OCI-M1 (cell line): ENCODE measurements at places on chromosomes 3 and 15.

- DNase-seq: no peak
Observed at GRCh38 chr3:48042071-48042760, 26.0 kb upstream of the MAP4 start.

DNA sequence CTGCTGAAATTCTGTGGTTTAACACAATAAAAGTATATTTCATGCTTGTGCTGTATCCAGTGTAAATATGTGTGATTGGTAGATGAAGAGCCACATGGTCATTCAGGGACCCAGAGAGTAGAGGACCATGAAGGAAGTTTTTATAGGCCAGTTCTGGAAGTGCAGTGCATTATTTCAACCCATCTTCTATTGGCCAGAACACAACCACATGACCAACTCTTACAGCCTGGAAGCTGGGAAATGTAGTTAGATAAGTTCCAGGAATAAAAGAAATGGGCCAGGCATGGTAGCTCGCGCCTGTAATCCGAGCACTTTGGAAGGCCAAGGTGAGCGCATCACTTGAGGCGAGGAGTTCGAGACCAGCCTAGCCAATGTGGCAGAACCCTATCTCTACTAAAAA is 21.4 kb upstream of the PRTG start:
- DNase-seq: no peak

DNA sequence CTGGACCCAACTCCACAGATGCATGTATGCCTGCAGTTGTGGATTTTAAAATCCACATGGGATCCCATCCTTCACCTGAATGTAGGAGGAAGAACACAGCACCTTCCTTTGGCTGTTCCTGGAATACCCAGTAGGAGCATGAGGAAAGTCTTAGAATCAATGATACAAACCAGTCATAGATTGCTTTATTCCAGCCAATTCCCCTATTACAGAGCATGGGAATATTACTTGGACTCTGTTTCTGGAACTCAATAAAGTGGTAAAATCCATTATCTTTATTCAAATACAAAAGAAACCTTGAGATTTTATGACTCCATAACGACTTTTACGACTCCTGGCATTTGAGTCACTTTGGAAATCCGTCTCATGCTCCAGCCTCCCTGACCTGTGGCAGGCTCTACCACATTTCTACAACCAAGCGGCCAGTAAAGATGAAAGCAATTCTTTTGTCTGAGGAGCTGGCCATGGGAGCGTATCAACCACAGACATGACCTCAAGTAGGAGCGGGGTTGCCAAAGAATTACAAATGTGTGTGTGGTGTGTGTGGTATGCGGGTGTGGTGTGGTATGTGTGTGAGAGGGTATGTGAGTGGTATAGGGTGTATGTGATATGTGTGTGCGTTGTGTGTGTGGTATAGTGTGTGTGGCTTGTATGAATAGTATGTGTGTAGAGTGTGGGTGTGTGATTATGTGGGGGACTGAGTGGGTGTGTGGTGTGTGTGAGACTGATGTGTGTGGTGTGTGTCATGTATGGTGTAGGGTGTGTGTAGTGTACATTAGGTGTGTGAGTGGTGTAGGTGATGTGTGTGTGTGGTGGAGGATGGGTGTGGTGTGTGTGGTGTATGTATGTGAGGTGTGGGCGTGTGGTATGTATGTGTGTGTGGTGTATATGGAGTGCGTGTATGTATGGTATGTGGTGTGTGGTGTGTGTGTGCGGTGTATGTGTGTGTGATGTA is 40.0 kb downstream of the ARRDC4 start:
- DNase-seq: no peak

DNA sequence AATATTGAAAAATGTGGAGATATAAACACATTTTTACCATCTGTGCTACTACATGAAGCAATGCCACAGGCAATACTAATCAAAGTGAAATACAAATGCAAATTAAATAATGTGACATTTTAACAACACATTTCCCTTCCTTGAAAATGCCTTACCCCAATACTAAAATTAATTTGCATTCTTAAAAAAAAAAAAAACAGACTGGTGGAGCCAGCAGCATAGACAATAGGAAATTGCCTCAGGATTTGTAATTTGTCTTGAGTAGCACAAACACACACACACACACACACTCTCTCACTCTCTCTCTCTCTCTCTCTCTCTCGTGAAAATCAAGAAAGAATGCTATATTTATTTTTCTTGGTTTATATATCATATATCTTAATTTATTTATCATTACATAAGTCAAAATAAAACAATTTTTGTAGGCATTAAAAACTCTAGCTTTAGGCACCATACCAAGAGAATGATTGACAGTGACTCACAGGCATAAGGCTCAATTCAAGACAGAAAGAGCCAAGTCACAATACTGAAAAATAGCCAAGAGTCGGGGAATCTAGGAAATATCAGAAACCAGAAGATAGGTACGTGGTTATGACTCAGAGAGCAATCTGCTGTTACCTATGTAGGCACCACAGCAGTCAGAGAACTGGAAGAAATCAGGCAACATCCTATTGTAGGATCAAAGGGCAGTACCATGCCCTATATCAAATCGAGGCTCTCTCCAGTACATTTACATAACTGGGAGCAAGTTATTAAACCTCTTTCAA is 23.0 kb downstream of the SUCNR1 start:
- DNase-seq: no peak

GRCh38 chr3:138469874-138470273 is 35.5 kb downstream of the ESYT3 start:
- DNase-seq: no peak

DNA sequence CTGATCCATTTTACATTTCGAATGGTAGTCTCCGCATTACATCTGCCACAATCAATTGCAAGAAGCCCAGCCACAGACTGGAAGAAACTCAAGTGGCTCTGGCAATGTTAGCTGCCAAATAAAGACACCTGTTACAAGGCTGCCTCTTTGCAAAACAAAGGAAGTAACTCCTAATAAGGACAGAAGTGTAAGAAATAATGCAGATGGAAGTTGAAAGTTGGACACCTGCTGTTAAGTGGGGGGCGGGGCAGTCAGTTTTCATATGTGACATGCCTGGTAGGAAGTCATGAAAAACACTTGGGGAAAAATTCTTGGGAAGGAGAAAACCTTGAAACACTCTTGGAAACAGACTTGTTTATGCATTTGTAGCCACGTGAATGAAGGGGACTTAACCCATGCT is 54.1 kb upstream of the ATP2C1 start:
- DNase-seq: peak; percentile 39

- no peak for DNase-seq
Observed at GRCh38 chr3:162139841-162140240, 643.2 kb downstream of the OTOL1 start.

GRCh38 chr3:153881201-153881600 is 240.0 kb upstream of the ARHGEF26 start:
- no peak for DNase-seq

- no peak for DNase-seq
Observed at GRCh38 chr3:31705736-31706135, 173.0 kb downstream of the STT3B start.

GRCh38 chr15:65217526-65218482 is 6.5 kb upstream of the CILP start:
- DNase-seq: peak; percentile 17

- DNase-seq: peak; percentile 62
Observed at GRCh38 chr3:49906073-49906743, 2.5 kb upstream of the MST1R start.

- DNase-seq: peak; percentile 33
Observed at GRCh38 chr3:152589644-152590043, 245.3 kb upstream of the P2RY1 start.

DNA sequence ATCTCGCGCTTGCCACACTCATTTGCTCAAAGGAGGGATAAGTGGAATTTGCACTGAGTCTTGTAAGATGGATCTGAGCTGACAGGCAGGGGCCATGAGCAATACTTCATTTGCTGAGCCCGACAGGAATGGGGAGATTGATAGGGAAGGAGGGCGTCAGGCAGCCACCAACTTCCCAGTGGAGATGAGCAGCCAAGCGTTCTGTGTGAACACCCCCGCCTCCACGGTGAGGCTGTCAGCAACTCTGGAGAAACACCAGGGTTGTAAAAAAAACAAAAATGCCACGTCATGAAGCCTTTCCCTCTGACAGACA is 36.8 kb downstream of the TLE3 start:
- DNase-seq: no peak

DNA sequence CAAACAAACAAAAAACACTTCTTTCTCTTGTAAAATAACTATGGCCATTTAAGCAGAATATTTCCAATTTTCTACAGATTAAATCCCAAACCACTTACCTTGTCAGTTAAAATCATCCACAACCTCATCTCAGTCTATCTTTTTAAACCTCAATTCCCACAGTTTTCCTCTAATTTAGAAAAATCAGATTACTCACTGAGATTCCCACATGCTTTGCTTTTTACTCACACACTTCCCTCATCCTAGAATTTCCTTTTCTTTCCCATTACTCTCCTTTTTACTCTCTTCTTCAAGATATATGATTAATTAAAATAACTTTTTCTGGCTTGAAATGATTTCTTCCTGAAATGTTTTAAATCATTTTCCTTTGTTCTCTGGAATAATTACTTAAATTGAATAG is 790.7 kb downstream of the ROBO1 start:
- no peak for DNase-seq

- no peak for DNase-seq
Observed at GRCh38 chr15:26806151-26806550, 33.3 kb upstream of the GABRB3 start.

GRCh38 chr15:26773917-26774316 is 1.1 kb upstream of the GABRB3 start:
- no peak for DNase-seq

- no peak for DNase-seq
Observed at GRCh38 chr15:101025501-101025885, 106.3 kb downstream of the LRRK1 start.

DNA sequence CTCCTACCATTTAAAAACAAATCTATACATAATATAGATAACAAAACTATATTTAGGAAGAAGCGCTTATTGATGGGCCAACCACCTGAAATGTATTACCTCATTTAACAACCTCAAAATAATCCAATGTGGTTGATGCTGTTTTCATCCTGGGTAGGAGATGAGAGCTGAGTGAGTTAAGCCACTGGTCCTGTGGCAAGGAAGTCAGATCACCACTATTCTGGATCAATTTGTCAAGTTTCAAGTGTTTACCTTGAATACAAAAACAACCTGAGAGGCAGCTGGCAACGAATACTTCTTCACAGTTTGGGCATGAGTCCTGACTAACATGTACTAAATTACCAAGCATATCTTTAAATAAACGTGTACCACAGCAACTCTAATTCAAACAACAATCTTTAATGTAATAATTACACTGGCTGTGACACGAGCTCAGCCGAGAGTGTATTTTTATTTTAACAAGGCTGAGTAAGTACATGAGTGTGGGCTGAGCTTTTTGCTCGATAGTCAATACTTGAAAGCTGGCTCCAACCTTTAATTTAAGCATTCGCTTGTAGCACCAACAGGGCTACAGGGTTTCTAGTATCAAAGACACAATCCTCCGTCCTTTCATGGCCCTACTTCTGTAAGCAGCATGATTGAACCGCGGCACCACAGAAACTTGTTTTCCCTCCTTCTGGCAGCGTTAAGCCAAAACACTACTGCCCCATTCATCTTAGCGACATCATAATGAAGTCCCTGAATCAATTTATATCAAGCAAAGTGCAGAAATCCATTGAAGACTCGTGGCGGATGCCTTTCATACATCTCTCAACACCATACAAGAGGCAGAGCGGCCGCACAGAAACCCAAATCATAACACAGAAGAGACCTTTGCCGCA is 93.8 kb upstream of the ICE2 start:
- no peak for DNase-seq

GRCh38 chr3:179565496-179565895 is 2.8 kb downstream of the ACTL6A start:
- no peak for DNase-seq

GRCh38 chr15:39462691-39463090 is 118.2 kb upstream of the THBS1 start:
- no peak for DNase-seq

GRCh38 chr3:140290105-140290504 is 355.1 kb downstream of the CLSTN2 start:
- DNase-seq: no peak

DNA sequence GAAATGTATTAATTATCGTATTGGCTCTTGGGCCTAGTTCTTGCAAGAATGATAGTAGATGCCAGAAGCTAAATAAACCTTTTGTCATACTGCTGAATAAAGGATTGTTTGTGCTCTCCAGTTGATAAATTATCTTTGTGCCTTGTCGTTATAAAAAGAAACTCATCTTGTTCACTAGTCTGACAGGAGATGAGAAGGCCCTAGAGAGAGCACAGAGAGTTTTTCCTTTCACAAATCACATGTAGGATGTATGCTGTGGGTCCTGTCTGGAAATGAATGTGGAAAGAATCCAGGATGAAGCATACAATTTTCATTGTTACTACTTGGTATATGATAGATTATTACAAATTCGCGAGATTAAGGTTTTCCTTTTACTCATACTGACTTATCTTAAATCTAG is 113.0 kb downstream of the NLGN1 start:
- no peak for DNase-seq

GRCh38 chr15:32737304-32737703 is 19.5 kb downstream of the GREM1 start:
- DNase-seq: no peak

DNA sequence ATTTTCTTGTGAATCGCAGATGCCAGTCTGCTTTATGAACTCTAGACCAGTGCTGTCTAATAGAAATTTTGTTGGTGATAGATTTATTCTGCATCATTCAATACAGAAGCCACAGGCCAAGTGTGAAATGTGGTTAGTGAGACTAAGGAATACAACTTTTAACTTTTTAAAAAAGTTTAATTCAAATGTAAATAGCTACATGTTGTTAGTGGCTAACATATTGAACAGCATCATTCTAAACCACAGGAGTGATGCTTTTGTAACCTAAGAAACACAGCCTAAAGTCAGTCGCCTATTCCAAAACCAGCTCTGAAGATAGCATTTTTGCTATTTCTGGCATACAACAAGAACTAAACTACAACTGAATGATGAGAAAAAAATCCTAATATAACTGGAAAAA is 164.8 kb upstream of the CBLB start:
- no peak for DNase-seq

DNA sequence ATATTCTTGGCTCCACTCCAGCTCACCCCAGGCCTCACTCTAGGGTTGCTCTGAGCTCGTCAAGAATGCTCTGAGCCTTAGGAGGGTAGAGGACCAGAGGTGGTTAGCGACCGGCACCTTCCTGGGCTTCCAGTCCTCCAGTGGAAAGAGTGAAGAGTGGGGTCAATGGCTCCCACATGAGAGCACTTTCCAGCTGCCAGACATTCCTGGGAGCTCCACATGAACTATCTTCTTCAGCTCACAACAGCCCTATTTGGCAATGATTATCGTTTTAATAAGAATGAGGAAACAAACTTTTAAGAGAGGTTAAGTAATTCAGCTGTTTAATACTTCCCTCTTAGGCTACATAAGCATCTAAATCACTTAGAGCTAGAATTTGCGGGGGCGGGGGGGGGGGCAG is 139.3 kb downstream of the STT3B start:
- no peak for DNase-seq
